HFFc6 (cell line): ENCODE measurements at places on chromosomes 6 and 20.

DNA sequence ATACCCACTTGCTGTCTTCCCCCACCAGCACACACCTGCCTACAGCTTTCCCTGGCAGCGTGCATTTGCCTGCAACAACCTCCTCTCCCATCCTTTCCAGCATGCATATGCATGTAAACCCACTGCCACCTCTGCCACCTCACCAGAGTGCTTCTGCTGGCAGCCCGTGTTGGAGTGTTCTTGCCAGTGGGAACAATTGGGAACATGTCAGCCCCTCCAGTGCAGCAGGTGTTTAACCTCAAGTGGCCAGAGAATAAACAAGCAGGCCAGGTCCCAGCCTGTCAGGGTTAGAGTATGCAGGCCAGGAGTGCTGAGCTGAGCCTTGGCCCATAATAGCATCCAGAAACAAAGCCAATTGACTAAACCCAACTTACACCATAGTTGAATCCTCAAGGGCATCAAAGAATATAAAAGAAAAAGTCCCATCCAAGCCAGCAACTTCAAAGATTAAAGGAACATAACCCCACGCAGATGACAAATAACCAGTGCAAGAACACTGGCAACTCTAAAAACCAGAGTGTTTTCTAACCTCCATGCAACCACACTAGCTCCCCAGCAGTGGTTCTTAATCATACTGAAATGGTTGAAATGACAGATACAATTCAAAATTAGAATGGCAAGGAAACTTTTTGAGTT, 1212.1 kb upstream of the CITED2 start:
- no peak for DNase-seq

GRCh38 chr20:44479643-44480042, 4.0 kb downstream of the TTPAL start:
- no peak for DNase-seq

DNA sequence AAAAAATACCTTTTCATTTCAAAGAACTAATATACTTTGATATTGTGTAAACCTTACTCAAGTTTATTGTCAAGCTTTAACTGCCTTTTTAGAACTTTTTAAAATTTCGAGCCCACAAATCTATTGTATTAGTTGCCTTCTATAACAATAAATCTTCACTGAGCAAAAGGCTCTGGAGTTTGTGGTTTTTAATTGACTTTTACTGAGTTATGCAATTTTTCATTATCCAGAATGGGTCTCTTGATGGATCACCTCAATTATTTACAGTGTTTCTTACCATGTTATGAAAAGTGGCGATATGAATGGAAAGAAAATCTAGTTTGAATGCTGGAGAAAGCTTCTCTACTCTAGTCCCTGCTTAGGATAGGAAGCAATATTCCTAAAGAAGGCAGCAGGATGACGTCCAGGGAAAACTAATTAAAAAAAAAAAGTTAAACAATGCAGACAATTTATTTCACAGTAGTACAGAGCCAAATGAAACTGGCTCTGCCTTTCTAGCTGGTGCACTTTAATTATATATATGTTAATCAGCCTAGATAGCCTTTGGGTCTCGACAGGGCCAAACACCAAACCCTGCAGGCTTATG, 5.0 kb downstream of the ID4 start:
- DNase-seq, result no peak

- DNase-seq, result no peak
Observed at GRCh38 chr20:11492386-11492785, 425.3 kb upstream of the BTBD3 start.

GRCh38 chr6:13216236-13217014, 111.9 kb downstream of the TBC1D7 start:
- DNase-seq, result no peak

GRCh38 chr6:41344876-41345275, 9.5 kb downstream of the NCR2 start:
- no peak for DNase-seq

- DNase-seq, result peak; percentile 12
Observed at GRCh38 chr6:43990275-43990626, 137.0 kb downstream of the MRPL14 start.

GRCh38 chr6:155216312-155217046, 47.3 kb upstream of the CLDN20 start:
- DNase-seq, result no peak

DNA sequence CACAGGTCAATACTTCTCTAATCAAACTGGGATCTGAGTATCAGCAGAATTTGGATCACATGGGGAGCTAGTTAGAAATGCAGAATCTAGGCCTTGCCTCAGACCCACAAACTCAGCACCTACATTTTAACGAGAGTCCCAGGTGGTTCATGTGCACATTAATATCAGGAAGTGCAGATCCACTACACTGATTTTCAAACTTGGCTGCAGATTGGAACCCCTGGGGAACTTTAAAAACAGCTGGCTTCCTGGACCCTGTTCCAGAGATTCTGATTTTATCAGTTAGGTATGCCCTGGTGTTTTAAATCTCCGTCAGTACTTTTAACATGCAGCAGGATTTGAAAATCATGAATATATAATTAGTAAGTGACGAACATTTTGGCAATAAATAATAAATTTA, 1.9 kb upstream of the CST8 start:
- DNase-seq, result no peak

GRCh38 chr6:137876547-137876946, 9.5 kb downstream of the TNFAIP3 start:
- DNase-seq, result no peak

DNA sequence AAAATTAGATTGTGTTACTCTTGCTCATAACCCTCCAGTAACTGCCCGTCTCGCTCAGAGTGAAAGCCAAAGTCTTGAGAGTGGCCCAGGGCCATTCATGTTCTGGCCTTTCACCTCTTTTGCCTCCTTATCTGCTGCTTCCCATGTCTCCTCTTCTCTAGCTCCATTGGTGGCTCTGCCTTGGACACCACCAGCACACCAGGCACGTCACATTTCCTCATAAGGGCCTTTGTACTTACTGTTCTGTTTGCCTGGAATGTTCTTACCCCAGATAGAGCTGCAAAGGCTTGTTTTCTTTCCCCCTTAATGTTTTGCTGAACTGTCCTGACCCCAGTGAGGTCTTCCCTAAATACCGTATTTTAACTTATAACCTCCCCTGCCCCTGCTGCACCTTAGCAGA, 29.3 kb downstream of the MCM8 start:
- no peak for DNase-seq

GRCh38 chr6:169794317-169795055, 43.1 kb downstream of the ERMARD start:
- no peak for DNase-seq

GRCh38 chr20:35360033-35360432, 51.7 kb downstream of the UQCC1 start:
- DNase-seq, result no peak

DNA sequence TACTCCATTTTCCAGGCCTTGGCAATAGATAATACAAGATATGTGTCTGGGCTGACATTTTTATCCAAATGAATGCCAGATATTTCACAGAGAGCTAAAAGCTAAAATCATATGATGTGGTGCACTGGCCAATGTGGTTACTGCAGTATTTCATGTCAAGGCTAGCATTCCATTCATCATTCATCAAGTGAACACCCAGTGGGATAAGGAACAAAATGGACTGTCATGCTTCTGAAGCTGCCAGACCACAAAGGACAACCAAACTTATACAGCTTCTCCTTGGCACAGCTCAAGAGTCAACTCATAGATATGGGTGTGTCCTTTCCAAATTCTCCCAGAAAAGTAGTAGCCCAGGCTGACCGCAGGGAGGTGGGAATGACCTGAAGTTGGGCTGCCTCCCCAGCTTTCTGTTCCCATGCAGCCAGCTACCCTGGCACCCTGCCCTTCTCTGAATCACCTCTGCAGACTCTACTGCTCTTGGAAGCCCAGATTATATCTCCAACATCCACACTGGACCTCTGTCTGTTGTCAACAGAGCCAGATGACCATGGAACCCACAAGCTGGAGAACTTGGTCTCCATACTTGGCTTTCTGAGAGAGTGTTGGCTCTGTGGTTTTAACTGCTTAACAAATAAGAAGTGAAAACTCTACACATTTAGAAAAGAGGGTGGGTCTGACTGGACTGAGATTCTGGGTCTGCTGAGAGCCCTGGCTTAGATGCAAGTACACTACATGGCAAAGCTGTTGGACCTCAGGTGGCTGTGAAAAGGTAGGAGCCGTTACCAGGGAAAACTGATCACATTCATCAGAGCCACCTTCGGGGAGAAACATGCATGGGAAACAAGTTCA, 122.8 kb downstream of the ALDH8A1 start:
- peak; percentile 95 for DNase-seq

DNA sequence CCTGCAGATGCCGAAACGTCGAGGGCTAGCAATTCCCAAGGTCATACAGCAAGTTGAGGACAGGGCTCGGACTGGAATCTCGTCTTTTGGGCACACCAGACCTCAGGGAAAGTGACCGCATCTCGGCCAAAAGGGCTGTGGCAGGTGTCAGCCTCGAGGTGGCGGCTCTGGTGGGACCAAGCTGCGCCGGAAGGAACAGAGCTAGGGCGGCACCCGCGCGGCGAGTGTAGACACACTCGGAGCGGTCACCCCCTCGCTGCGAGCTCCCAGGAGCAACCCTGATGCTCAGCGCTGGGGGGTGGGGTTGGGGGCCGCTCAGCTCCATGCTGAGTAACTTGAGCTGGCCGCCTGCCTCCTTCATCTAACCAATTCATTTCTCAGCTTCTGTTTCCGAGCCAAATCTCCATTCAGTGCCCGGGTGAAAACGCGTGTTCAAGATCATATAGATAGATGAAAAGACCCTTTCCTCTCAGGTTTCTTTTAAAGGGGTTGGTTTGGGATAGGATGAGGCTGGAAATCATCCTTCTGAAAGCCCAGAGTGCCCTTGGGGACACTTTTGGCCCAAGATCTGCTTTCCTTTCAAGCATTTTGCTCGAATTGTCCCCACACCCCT, 2.2 kb upstream of the TUBB2B start:
- DNase-seq, result no peak

DNA sequence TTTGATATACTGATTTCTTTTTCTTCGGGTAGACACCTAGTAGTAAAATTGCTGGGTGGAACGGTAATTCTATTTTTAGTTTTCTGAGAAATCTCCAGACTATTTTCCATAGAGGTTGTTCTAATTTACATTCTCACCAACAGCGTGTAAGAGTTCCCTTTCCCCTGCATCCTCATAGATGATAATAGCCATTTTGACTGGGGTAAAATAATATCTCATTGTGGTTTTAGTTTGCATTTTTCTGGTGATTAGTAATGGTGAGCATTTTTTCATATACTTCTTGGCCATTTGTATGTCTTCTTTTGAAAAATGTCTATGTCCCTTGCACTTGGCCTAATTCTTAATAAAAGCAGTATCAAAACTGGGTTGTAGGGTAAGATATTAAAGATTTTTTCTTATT, 148.9 kb upstream of the SIM1 start:
- no peak for DNase-seq

- DNase-seq, result no peak
Observed at GRCh38 chr6:132607544-132608233, 16.4 kb downstream of the TAAR2 start.

DNA sequence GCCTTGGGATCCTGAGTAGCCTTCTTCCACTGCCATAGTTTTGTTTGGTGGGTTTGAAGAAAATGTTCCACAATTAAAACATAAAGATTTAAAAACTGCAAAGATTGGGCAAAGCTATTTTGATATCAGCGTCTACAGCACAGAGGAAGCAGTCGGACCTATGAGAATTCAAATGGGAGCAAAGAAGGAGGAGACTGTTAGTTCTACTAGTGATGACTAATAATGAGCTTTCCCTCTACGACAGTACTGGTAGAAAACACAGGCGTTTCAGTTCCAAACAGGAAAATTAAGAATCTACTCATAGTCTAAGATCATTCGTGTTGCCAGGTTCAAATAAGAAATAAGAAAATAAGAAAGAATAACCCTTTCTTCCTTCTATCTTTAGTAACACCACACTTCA, 121.2 kb downstream of the INSM1 start:
- no peak for DNase-seq

DNA sequence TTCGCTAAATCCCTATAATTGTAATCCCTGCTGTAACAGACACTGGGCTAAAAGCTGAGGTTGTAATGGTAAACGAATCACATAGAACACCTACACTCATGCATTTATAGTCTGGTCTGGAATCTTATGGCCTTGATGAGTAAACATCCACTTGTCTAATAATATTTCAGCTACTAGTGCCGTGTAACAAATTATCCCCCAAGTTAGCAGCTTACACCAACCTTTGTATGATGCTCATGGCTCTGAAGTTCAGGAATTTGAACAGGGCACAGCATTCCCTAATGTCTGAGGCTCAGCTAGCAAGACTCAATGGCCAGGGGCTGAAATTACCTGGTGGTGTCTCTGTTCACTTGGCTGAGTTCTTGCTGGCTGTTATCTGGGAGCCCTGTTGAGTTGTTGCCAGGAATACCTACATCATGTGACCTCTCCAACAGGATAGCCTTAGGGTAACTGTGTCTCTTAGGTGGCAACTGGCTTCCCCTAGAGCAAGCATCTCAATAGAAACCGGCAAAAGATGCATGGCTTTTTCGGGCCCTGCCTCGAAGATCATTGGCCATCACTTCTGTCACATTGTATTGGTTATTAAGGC, 100.9 kb upstream of the TMEM170B start:
- no peak for DNase-seq

DNA sequence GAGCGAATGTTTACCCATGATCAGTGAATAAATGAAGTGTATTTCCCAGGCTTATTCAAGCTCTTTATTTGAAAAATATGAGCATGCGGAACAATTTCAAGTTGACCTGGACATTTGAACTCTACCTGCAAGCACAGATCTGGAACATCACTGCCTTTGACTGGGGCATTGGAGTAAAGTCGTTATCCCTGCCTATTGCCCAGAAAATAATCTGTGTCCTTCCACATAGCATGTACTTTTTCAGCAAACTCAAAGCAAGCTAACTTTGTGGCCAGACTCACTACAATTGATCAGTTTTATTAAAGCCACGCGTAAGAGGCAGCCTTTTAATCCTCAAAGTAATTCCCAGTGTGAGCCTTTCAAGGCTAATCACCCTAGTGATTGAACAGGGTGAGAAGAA, 73.4 kb upstream of the PAK5 start:
- no peak for DNase-seq

- DNase-seq, result no peak
Observed at GRCh38 chr6:150129616-150130505, 13.0 kb upstream of the PPP1R14C start.

DNA sequence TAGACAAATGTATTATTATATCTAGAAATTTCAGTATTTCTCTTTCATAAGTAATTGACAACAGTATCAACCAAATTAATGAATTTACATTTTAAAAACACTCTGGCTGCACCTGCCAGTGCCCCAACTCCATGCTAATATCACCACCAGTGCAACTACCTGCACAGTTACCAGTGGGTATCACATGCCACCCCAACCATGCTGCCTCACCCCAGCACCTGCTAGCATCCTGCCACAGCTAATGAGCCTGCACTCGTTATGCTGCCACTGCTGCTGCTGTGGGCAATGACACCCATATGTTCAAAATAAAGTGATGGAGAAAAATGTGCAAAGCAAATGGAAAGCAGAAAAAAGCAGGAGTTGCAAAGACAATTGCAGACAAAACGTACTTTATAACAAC, 855.9 kb upstream of the MANEA start:
- DNase-seq, result no peak

GRCh38 chr6:108874470-108875160, 26.4 kb downstream of the ARMC2 start:
- peak; percentile 18 for DNase-seq
